Karpas-422 (cell line): ENCODE measurements at places on chromosomes 3 and 15.

- DNase-seq = no peak
These were observed 2.5 kb downstream of the SCAMP2 start for GRCh38 chr15:74870436-74871215.

DNA sequence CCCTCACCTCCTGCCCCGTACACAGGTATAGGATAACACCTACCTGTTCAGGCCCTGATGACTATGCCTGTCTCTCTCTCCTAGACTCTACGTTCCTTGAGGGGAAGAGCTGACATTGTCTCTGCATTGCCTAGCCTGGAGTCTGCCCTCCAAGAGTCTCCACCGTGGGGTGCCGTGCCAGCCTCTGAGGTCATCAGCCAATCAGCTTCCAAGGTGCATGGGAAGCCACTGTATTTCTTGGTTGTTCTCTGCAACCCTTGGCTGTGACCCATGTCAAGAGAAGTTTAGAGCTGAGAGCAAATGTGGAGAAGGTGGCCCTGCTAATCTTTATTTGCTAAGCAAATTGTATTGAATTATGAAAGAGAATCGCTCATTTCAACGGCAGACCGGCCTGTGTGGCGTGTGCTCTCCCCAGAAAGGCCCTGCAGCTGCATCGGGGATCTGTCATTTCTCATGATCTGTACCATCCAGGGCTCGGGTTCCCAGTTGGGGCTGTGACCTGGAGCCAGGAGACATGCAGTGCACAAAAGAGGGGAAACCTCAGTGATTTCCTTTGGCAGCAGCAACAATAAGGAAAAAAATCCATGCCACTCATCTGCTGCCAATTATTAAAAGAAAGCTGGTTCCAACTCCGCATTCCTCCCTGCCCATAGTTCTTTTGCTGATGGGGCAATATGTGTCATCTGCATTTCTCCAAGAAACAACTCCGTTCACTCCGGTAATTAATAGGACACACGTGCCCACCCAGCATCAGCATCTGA lies 182.2 kb downstream of the MEGF11 start:
- DNase-seq = peak; percentile 75

- DNase-seq = no peak
These were observed 431.6 kb downstream of the MAGI1 start for GRCh38 chr3:65607101-65607500.

DNA sequence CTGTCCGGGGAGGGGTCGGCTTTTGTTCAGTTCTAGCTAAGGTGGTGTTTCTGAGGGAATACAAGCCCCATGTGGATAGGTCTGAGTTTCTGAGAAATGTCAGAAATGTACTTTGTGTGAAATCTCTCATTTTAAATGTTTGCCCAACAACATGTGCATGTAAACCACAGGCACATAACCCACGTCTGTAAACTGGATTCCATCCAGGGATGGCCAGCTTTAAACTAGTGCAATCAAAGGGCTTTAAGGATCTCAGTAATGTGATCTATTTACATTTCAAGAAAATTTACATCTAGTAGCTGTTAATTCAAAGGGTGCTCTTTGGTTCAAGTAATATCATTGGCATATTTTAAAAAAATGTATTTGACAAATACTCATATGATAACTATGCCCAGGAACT lies 52.0 kb downstream of the POLR2M start:
- DNase-seq = no peak

DNA sequence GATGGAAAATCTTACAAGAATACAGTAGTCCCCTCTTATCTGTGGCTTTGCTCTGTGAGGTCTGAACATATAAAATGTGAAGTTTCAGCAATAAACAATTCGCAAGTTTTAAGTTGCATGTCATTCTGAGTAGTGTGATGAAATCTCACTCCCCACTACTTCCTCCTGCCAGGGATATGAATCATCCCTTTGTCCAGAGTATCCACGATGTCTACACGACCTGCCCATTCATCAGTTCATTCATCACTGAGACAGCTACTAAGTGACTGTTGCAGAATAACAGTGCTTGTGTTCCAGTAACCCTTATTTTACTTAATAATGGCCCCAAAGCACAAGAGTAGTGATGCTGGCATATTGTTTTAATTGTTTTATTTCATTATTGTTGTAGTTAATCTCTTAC lies 489.2 kb upstream of the UBE2E2 start:
- no peak for DNase-seq

DNA sequence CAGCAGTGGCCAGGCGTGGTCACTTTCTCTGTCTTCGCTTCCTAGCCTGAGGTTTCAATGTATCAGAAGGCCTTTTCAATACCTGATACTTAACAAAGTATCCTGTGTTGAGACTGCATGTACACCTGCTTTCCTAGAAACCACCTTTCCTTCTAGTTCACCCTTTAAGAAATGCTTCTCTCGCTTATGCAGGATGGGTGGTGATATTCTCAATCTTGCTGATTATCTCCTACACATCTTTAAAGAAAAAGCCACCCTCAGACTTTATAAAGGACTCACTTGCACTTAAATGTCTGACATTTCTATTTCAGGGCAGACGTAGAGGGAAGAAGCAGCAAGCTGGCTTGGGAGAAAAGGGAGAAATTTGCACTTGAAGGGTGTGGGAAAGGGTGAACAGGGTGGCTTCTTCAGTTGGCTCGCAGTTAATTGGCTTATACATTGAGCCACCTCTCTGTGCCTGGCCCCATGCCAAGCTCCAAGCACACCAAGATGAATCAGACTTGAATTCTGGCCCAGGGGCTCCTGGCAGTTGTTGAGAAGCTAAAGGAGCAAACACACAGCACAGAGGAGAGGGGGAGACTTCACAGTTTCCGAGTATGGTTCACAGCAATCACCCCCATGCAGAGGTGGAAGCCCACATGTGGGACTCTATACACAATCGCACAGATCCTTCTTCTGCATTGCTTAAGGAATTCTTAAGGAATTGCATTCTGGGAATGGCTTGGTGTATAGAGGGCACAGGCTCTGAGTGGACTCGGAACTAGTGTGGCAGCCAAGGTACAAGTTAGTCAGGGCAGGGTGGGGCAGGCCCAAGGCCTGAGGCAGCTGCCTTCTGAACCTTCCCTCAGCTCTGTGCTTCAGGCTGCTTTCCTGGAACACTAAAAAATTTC lies 1.3 kb downstream of the ARL6IP5 start:
- peak; percentile 64 for DNase-seq

- peak; percentile 46 for DNase-seq
These were observed 1.1 kb downstream of the ADPGK start for GRCh38 chr15:72782274-72783003.

DNA sequence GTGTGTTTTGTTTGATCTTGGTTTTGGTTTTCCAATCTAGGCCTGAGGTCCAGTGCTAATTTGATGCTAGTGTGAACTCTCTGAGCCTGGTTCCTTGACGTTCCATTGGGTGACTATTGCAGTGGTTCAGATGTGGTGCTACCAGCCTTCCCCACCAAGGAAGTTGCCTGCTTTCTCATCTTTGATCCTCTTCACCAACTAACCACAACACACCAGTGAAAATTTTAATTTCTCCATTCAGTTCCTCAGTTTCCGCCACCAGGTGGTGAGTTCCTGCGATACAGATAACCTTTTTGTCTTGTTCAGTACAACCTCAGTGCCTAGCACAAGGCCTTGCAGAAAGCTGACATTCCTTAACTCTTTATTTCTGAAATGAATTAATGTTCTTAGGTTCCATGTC lies 337.4 kb upstream of the TPRG1 start:
- DNase-seq = peak; percentile 50

DNA sequence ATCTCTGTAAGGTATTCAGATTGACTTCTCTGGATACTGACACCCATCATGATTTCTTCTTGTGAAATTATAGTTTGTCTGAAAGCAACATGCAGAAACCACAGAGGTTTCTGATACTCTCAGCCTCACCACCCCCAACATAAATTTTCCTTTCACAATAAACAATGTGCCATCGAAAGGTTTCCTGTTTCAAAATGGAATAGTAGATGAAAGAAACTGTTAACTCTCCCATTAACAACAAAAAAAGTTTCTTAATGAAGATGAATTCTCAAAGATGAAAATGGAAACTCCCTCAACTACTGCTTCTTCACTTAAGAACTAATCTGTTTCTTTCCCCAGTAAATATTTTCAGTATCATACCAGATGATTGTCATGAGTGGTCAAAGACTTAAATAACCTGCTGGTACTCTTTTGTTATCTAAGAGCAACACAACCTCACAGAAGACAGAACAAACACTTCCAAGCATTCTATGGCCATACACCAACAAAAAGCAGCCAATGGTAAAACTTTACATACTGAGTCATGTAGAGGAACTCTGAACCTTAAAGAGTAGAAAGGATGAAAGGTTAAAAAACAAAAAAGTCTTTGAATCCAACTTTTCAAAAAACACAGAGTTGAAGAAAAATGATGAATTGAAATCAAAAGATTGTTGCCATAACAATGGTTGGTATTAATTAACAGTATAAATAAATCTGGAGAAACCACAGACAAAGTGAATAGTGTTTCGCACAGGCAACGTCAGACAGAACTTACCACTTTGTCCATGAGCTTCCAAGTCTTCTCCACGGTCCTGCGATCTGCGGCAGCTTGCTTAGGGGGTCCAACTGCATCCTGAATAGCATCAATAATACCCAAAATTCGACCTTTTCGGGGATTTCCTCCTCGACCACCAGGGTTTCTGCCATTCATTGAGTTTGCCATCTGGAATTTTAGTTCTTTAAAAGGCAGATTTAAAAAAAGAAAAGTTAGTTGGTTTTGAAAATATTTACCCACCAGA lies 1.9 kb downstream of the CBLB start:
- peak; percentile 75 for DNase-seq

DNA sequence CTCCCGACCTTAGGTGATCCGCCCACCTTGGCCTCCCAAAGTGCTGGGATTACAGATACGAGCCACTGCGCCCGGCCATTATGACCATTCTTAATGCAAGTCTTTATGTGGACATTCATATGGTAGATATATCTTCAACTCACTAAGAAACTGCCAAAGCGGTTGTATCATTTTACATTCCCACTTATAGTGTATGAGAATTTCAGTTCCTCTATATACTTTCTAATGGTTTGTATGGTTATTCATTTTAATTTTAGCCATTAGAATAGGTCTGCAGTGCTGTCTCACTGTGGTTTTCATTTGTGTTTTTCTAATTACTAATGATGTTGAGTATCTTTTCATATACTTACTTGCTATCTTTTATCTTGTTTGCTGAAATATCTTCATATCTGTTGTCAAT lies 32.5 kb downstream of the TCF12 start:
- no peak for DNase-seq

DNA sequence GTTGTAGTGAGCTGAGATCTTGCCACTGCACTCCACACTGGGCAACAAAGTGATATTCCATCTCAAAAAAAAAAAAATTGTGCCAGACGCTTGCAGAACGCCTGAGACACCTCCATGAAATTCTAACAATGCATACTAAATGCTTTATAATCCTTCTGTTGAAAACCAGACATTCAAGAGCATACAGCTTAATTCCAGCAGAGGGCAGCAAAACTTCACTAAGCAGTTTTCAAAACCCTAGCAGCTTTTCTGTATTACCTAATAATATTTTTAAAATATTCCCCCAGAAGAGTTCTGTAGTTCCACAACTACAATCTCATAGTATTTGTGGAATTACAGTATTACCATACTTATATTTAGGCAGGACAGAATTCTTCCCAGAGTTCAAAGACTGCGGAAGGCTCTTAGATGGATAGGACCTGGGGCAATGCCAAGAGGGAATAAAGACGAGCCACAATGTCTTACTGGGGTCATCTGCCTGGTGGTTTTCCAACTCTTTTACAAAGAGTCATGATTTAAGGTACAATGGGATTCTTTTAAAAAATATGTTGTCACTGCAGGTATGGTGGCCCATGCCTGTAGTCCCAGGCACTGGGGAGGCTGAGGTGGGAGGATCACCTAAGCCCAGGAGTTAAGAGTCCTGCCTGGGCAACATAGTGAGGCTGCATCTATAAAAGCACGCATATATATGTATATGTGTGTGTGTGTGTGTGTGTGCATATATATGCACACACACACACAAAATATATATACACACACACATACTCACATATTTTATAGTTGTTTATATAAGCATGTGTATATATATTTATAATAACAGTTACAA lies 19.6 kb upstream of the TASOR start:
- peak; percentile 90 for DNase-seq

GRCh38 chr15:72168131-72168807 lies 29.3 kb downstream of the GRAMD2A start:
- no peak for DNase-seq
